GM23248 (cell line): ENCODE measurements at places on chromosomes 7 and 10. TPM values are rescaled to one million over a fixed set of nuclear protein-coding genes. Genes with fewer than 3 reads are reported as not detected.
A peak's percentile ranks its signal among the peaks of the same experiment; 100 is the strongest.

DNA sequence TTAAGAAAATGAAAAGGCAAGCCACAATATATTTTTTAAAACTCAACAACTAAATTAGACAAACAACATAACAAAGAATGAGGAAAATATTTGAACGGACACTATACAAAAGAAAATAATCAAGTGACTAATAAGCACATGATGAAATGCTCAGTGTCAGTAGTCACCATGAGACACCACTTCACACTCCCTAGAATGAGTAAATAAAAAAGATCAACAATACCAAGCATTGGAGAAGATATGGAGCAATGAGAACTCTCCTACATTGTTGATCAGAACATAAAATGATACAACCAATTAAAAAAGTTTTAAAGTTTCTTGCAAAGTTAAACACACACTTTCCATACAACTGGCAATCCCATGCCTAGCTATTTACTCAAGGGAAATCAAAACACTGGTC is 222.2 kb downstream of the C7orf25 start:
- H3K4me1 ChIP-seq = no peaks in the 10 kb centered on the region
- peaks cover 13% of the 10 kb centered on the region for H3K27me3 ChIP-seq
- H3K4me3 ChIP-seq = no peak overlapping the region
- DNase-seq = peak; percentile 42

DNA sequence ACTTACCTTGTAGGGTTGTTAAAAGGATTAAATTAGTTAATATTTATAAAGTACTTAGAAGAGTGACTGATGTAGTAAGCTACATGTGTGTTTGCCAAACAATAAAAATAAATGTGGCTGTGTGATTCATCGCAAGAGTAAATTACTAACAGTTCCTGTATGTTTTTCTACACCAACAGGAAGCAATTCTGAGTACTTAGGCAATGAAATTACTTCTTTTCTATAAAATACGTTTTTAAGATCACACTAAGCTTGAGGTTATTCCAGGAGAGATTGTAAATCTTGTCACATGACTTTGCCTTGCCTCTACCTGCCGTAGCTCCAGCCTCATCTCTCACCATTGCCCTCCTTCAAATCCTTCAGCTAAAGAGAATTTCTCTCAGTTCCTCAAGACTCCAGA is 18.1 kb upstream of the GSTK1 start:
- peak; percentile 74 for DNase-seq
- no peaks in the 10 kb centered on the region for H3K36me3 ChIP-seq
- no peaks in the 10 kb centered on the region for H3K27me3 ChIP-seq

DNA sequence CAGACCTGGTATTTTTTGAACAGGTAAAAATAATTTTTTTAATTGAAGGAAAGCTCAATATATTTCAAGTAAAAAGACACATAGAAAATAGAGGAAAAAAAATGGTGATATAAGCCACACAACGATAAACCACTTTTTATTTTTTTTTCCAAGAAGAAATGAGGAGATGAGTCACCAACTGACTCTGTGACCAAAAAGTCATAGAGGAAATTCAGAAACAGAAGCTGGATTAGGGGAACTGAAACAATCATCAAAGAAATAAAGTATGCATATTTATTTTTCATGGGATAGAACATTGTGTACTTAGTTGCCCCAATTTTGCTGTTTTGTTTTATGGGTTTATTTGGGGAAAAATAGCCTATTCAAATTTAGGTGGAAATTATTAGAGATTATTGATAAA is 176.8 kb upstream of the AGR3 start:
- H3K36me3 ChIP-seq = no peaks in the 10 kb centered on the region
- H3K27me3 ChIP-seq = no peaks in the 10 kb centered on the region
- H3K27ac ChIP-seq = no peak overlapping the region
- H3K4me1 ChIP-seq = peaks cover 22% of the 10 kb centered on the region
- DNase-seq = peak; percentile 73

- no peak overlapping the region for H3K4me3 ChIP-seq
- H3K27me3 ChIP-seq = peaks cover 36% of the 10 kb centered on the region; the same call in 1 of the 2 replicates
- H3K4me1 ChIP-seq = no peaks in the 10 kb centered on the region
- no peak overlapping the region for H3K27ac ChIP-seq
These were observed 5.1 kb downstream of the PRLHR start for GRCh38 chr10:118590334-118590733.

- no peak overlapping the region for H3K27ac ChIP-seq
- no peak overlapping the region for H3K4me3 ChIP-seq
- DNase-seq = peak; percentile 72
- peaks cover 12% of the 10 kb centered on the region; the same call in 1 of the 2 replicates for H3K27me3 ChIP-seq
- no peaks in the 10 kb centered on the region for H3K36me3 ChIP-seq
- no peaks in the 10 kb centered on the region for H3K4me1 ChIP-seq
These were observed 82.7 kb downstream of the FAM204A start for GRCh38 chr10:118259288-118259906.

DNA sequence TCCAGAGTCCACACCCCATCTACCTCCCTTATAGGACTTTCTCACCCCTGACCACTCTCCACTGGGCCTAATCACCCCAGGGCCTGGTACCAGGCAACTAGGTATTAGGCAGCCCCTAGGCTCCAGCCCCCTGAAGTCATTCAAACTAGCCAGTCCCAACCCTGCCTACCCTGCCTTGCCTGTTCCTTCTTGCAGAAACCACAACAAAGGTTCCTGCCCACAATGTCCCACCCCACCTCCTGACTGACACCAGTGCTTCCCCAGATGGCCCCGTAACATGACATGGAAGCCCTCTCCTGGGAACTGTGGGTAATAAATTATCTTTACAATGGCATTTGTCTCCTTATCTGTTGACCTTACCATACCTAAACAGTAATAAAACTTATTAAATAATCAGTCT is 100.6 kb upstream of the PDE1C start:
- no peak for DNase-seq
- no peaks in the 10 kb centered on the region for H3K36me3 ChIP-seq
- H3K4me3 ChIP-seq = no peak overlapping the region
- no peak overlapping the region for H3K27ac ChIP-seq

DNA sequence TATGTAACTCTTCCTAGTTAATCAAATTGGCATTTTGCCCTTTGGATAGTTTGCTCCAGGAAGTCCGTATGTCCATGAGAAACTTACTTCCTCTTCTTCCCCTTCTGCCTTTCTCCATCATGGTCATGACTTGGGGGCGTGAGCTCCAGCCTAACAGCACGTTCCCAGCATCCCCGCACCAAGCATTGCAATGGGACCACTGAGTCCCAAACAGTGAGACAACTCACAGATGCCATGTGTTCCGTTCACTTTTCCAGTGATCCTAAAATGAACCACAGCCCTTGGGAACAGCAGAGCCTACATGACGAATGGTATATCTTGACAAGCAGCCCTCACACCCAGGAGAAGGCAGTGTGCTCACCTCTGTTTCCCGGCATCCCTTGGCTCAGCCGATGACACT is 10.7 kb downstream of the BTBD16 start:
- H3K27ac ChIP-seq = no peak overlapping the region
- H3K4me3 ChIP-seq = no peak overlapping the region
- H3K27me3 ChIP-seq = no peaks in the 10 kb centered on the region
- no peak for DNase-seq
- H3K36me3 ChIP-seq = no peaks in the 10 kb centered on the region

DNA sequence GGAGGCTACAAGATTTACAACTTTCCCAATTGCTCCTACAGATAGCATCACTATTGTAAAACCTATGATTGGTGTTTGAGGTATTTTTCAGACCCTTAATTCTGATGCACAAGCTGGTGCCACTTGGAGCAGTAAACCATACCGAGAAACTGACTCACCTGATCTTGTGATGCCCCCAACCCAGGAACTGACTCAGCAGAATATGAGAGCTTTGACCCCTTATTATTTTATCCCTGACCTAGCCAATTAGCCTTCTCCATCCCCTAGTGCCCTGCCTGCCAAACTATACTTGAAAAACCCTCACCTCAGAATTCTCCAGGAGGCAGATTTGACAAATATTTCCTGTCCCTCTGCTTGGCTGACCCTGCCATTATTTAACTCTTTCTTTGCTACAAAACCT is 585.9 kb upstream of the GHITM start:
- H3K4me1 ChIP-seq = no peaks in the 10 kb centered on the region
- no peak overlapping the region for H3K27ac ChIP-seq
- H3K36me3 ChIP-seq = no peaks in the 10 kb centered on the region
- H3K27me3 ChIP-seq = no peaks in the 10 kb centered on the region
- no peak for DNase-seq

DNA sequence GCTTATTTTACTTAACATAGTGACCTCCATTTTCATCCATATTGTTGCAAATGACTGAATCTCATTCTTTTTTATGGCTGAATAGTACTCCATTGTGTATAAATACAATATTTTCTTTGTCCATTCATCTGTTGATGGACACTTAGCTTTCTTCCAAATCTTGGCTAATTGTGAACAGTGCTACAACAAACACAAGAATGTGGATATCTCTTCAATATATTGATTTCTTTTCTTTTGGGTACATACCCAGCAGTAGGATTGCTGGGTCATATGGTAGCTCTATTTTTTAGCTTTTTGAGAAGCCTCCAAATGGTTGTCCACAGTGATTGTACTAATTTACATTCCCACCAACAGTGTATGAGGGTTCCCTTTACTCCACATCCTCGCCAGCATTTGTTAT is 58.0 kb downstream of the CREB5 start:
- DNase-seq = no peak
- H3K4me1 ChIP-seq = peaks cover 17% of the 10 kb centered on the region
- H3K27ac ChIP-seq = no peak overlapping the region
- H3K27me3 ChIP-seq = no peaks in the 10 kb centered on the region
- no peak overlapping the region for H3K4me3 ChIP-seq
- H3K36me3 ChIP-seq = no peaks in the 10 kb centered on the region

- no peaks in the 10 kb centered on the region for H3K36me3 ChIP-seq
- H3K27me3 ChIP-seq = no peaks in the 10 kb centered on the region
- H3K27ac ChIP-seq = no peak overlapping the region
These were observed 674.7 kb downstream of the CCSER2 start for GRCh38 chr10:85003083-85003482.

GRCh38 chr7:126001349-126001748 is 1071.7 kb upstream of the POT1 start:
- H3K4me3 ChIP-seq = no peak overlapping the region
- no peak for DNase-seq
- H3K27me3 ChIP-seq = no peaks in the 10 kb centered on the region
- no peak overlapping the region for H3K27ac ChIP-seq

DNA sequence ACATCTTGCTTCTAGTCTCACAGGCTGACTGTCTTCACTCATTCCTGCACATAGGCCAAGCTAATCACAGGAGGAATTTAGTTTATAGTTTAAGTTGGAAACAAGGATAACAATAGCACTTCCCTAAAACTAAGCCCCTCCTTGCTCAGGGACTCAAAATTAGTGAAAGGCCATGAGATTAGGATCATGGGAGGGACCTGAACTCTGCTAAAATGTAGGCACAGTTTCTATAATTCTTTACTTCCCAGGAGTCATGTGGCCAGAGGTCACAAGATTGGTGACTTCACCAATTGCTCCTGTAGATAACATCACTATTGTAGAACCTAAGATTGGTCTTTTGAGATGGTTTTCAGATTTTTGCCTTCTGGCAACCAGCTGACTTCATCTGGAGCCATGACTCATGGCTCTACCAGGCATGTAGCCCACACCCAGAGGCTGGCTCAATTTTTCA is 14.8 kb upstream of the UPP1 start:
- H3K27me3 ChIP-seq = no peaks in the 10 kb centered on the region
- no peaks in the 10 kb centered on the region for H3K36me3 ChIP-seq
- H3K4me3 ChIP-seq = no peak overlapping the region

GRCh38 chr7:139132887-139133286 is 23.4 kb upstream of the ZC3HAV1 start:
- 0 out of 2 replicates have a peak, but pooled peaks cover 3% of the 10 kb centered on the region for H3K27me3 ChIP-seq
- 0 out of 2 replicates have a peak, but pooled peaks cover 11% of the 10 kb centered on the region for H3K4me1 ChIP-seq
- peak overlapping the region; percentile 89 for H3K4me3 ChIP-seq
- H3K27ac ChIP-seq = peak overlapping the region; percentile 75

GRCh38 chr7:86747698-86748097 is 104.0 kb downstream of the GRM3 start:
- H3K4me3 ChIP-seq = no peak overlapping the region
- no peaks in the 10 kb centered on the region for H3K27me3 ChIP-seq
- no peak for DNase-seq
- no peaks in the 10 kb centered on the region for H3K36me3 ChIP-seq
- H3K4me1 ChIP-seq = no peaks in the 10 kb centered on the region

GRCh38 chr7:77702513-77702912 is 6.3 kb downstream of the RSBN1L start:
- H3K36me3 ChIP-seq = no peaks in the 10 kb centered on the region
- DNase-seq = peak; percentile 45
- H3K4me1 ChIP-seq = peaks cover 29% of the 10 kb centered on the region
- 0 out of 2 replicates have a peak overlapping the region, but pooled peaks have one; percentile 2 for H3K27ac ChIP-seq
- no peaks in the 10 kb centered on the region for H3K27me3 ChIP-seq

- no peak overlapping the region for H3K4me3 ChIP-seq
- no peaks in the 10 kb centered on the region for H3K36me3 ChIP-seq
- H3K27ac ChIP-seq = no peak overlapping the region
- no peaks in the 10 kb centered on the region for H3K4me1 ChIP-seq
- DNase-seq = no peak
- no peaks in the 10 kb centered on the region for H3K27me3 ChIP-seq
These were observed 11.3 kb upstream of the SMURF1 start for GRCh38 chr7:99155211-99155610.

GRCh38 chr10:105063796-105064195 is 422.7 kb downstream of the SORCS3 start:
- peak; percentile 43 for DNase-seq
- no peaks in the 10 kb centered on the region for H3K27me3 ChIP-seq
- peaks cover 8% of the 10 kb centered on the region for H3K4me1 ChIP-seq

- no peaks in the 10 kb centered on the region for H3K36me3 ChIP-seq
- no peak overlapping the region for H3K4me3 ChIP-seq
- H3K27ac ChIP-seq = no peak overlapping the region
- no peaks in the 10 kb centered on the region for H3K4me1 ChIP-seq
These were observed 219.0 kb upstream of the AKR1E2 start for GRCh38 chr10:4606856-4607636.

- H3K4me1 ChIP-seq = peaks cover 8% of the 10 kb centered on the region
- no peak overlapping the region for H3K27ac ChIP-seq
- no peaks in the 10 kb centered on the region for H3K36me3 ChIP-seq
These were observed 156.2 kb downstream of the CRPPA start for GRCh38 chr7:16264823-16265804.

GRCh38 chr7:77858278-77858677 is 59.7 kb downstream of the PHTF2 start:
- H3K4me3 ChIP-seq = no peak overlapping the region
- no peaks in the 10 kb centered on the region for H3K27me3 ChIP-seq
- H3K27ac ChIP-seq = no peak overlapping the region
- no peak for DNase-seq

GRCh38 chr7:114070246-114070645 is 151.4 kb upstream of the PPP1R3A start:
- no peaks in the 10 kb centered on the region for H3K4me1 ChIP-seq
- DNase-seq = peak; percentile 29
- H3K27me3 ChIP-seq = no peaks in the 10 kb centered on the region
- H3K4me3 ChIP-seq = no peak overlapping the region
- H3K27ac ChIP-seq = no peak overlapping the region

GRCh38 chr7:155818154-155818819 is 6.0 kb upstream of the SHH start:
- no peak overlapping the region for H3K4me3 ChIP-seq
- H3K36me3 ChIP-seq = no peaks in the 10 kb centered on the region
- H3K27me3 ChIP-seq = peaks cover 32% of the 10 kb centered on the region
- DNase-seq = no peak
- no peak overlapping the region for H3K27ac ChIP-seq
- no peaks in the 10 kb centered on the region for H3K4me1 ChIP-seq

ABCB8 gene
- 31.6 and 32.2 TPM in 2 replicates for total RNA-seq

TCAF2 gene
- 3.4 and 5.9 TPM in 2 replicates for total RNA-seq

PTN gene
- total RNA-seq = 8.1 and 8.3 TPM in 2 replicates

HTR5A gene
- not detected in 2 replicates for total RNA-seq

RHOBTB1 gene
- total RNA-seq = 14.6 and 16.2 TPM in 2 replicates

PRRT4 gene
- total RNA-seq = not detected in 2 replicates

TFEC gene
- total RNA-seq = 0.51 TPM in 1 of 2 replicates, not detected in the other

CLRN3 gene
- not detected in 2 replicates for total RNA-seq

COL17A1 gene
- 0.25 TPM in 1 of 2 replicates, not detected in the other for total RNA-seq

BHLHA15 gene
- not detected in 2 replicates for total RNA-seq

EEPD1 gene
- 5.2 and 13.3 TPM in 2 replicates for total RNA-seq
